ENCODE measurements at places on chromosomes 7 and 10.

GRCh38 chr7:77579797-77580196 is 42.7 kb downstream of the PTPN12 start:
- DNase-seq = no peak

GRCh38 chr7:39365751-39366295 is 200.4 kb upstream of the YAE1 start:
- no peak for DNase-seq

DNA sequence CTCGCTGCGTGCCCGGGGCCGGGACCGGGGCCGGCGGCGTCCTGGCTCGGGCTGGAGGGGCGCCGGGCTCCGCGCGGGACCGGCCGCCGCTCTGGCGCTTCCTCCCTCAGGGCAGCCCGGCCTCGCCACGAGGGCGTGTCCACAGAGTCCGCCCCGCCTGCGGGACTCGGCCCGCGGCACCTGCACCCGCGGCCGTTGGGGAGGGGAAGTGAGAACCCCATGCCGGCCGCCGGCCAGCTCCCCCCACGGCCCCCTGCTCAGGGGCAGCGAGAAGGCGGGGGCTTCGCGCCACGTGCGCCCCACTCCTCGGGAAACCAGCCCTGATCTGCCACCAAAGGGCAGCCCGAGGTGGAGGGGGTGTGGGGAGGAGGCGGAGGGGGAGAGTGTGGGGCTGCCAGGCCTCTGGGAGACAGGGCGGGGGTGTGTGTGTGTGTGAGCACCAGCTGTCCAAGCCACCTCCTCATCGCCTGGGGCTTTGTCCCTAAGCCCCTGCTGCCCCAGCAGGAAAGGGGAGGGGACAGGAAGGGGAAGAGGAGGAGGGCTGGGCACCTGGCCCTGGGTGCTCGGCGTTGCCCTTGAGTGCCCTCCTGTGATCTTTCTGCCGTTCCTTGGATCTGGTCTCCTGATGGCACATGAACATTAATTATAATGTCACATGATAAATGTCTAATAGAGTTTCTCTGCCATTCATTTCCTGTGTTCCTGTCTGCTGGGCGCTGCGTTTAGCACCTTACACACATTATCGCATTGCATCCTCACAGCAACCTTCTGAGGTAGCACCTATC is at the start of gene PIK3AP1:
Gene PIK3AP1 (minus strand): TSS at position 93 of the 785 bp plus-strand sequence. CDS start 120 bp downstream, outside the sequence.
- DNase-seq = peak; percentile 57

DNA sequence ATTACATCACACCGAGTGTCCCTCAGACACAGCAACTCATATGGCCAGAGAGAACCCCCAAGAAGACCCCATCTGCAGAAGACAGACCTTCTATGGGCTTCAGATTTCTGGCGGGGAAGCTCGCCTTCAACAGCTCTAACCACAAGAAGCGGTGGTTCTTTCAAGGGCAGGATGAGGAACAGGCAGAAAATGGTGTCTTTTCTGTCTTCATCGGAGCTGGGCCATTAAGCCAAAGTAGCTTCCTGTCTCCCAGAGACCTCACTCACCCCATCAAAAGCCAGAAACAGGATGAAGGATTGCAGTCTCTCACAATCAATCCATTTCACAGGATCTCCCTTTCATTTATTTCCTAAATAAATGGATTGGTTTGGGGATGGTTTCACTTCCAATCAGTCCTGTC is 149.1 kb downstream of the HERPUD2 start:
- DNase-seq = no peak

DNA sequence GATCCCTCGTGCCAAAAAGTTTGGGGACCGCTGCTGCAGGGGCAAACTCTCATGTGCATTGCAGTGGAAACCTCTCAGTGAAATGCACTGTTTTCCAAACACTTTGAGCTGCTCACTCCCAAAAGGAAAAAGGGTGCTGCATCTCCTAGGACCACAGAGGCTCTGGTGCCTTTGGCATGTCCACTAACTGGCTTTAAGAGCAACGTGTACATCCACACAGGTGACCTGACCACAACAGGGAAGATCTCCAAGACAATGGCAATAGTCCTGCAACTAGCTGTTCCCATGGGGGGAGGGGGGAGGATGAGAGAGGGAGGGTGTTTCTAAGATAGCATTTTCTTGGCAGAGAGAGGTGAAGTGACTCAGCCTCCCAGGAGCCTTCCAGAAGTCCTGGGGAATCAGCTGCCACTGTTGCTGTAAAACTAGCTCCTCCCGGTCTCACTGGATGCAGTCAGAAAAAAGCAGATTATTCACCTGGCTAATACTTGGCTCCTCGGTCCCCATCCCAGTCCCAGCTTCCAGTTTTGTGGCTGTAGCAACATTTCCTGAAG is 181.7 kb downstream of the HECW1 start:
- DNase-seq = no peak

Measured in NCI-H345 (cell line).